ENCODE measurements at places on chromosomes 4 and X.

GRCh38 chr4:114146947-114147618, 167.6 kb upstream of the ARSJ start:
- DNase-seq: peak; percentile 63

DNA sequence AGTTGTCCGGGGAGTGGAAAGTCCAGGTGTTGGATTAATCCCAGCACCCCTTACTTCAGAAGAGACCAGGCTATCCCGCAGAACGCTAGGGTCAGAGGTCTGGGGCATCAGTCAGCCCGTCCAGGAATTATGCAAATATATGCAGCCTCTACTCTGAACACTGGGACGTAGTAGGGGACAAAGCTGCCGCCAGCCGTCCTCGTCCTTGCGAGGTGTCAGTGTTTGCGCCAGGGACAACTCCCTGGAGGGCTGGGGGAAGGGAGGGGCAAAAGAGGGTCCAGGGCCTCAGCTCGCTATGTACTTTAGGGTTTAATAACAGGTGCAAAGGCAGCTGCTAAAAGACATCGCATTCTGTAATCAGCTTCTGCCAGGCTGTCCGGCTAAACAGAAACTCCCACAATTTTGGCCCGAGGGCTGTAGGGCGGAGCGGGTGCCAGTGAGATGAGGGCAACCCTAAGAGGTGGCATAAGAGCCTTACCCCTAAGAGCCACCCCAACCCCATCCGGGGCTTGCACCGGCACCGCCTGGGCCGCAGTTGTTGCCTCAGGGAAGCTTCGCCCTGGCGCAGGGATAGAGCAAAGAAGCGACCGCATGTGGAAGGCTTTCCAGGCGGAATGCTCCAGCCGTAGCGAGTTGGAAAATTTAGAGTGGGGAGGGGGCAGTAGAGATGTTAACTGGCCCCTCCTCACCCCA, 8.4 kb downstream of the HAND2 start:
- DNase-seq: no peak

DNA sequence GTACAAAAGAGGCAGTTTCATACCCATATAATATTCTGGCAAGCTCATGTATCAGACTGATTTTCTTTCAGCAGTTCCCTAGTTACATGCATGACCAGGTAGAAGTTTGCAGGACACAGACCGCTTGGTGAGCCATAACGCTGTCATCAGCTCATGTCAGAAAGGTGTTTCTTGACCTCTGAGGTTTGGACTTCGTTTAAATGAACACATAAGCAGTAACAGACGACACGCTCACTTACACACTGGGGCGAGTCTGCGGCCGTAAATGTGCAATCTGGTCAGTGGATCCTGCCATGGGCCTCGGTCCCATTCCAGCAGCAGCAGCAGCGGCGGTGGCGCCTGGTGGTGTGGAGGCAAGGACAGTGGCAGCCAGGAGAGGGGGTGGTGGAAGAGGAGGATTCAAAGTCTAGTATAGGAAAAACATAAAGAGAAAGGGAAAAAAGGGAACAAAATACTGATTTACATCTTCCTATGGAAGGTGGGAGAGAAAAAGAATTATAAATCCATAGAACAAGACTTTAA, 111.9 kb upstream of the CBR4 start:
- DNase-seq: no peak

- DNase-seq: no peak
Measured at GRCh38 chr4:105472871-105473323, 965 bp downstream of the PPA2 start.

DNA sequence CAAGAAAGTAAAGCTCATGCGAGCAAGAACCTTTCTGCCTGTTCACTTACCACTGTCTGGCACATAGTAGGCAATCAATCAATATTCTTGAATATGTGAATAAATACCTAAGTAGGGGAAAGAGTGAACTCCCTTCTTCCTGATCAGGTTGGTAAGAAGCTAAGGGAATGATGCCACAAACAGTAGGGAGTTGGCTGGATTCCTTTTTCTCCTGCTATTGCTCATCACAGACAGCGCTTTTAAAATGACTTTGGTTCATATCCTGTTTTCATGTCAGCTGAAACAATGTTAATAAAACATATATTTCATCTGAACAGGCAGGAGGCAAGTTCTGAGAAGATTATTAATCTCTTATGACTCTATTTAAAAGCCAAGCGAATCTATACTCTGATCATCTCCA, 99.2 kb downstream of the NSUN7 start:
- DNase-seq: no peak

- peak; percentile 6 for DNase-seq
Measured at GRCh38 chrX:78595901-78596502, 63.1 kb downstream of the RTL3 start.

- DNase-seq: no peak
Measured at GRCh38 chr4:185803022-185803421, 9.0 kb downstream of the SORBS2 start.

DNA sequence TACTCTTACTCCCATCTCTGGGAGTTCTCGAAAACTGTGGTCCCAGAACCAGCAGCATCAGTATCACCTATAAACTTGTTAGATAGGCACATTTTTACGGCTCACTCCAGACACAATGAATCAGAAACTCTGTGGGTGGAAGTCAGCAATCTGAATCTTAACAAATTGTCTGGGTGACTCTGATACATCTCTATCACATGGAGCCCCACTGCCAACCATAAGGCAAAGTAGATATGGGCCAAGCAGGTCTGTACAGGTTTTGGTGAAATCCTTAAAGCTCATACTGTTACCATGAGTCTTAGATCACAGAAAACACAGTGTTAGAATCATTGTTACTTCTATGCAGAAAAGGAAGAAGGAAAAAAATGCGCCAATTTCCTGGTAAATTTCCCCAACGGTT, 122.5 kb upstream of the HCCS start:
- no peak for DNase-seq

GRCh38 chr4:152571296-152571695, 35.4 kb upstream of the FBXW7 start:
- DNase-seq: no peak

Data from AML-193 (cell line).